ENCODE measurements at places on chromosomes 2 and 18.

- DNase-seq, result no peak
Observed at GRCh38 chr2:167706800-167707199, 540.6 kb downstream of the STK39 start.

DNA sequence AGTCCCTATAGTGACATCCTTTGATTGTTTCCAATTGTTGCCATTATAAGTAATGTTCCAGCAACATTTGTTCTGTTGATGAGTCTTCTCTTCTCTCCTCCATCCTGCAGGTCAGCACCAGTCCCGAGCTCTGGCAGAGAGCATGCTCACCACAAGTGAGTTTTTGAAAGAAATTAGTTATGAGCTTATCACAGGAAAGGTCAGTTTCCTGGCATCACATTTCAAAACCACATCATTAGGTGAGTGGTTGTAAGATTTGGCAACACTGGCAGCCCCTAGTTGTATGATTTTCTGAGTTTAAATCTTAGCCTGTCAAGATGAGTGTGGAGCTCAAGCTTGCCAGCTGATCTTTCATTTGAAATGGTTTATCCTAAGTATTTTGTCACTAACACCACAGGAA lies 149.6 kb downstream of the ESCO1 start:
- no peak for DNase-seq

DNA sequence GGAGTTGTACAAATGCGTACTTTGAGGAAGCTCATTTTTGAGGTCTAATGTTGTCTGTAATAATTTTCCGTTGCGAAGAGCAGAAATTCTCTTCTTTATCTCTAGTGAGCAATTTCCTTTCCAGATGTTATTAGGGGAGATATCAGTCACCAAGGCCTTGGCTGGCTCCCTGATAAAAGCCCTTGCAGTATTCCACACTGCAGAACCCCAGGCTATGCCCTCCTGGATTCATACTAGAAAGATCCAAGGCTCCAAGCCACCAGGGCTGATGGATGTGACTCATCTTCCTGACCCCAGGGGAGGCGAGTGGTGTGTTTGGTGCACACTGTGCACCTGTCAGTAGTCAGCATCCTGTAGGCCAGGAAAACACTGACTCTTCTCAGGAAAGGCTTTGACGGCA lies 34.7 kb downstream of the INO80C start:
- no peak for DNase-seq

DNA sequence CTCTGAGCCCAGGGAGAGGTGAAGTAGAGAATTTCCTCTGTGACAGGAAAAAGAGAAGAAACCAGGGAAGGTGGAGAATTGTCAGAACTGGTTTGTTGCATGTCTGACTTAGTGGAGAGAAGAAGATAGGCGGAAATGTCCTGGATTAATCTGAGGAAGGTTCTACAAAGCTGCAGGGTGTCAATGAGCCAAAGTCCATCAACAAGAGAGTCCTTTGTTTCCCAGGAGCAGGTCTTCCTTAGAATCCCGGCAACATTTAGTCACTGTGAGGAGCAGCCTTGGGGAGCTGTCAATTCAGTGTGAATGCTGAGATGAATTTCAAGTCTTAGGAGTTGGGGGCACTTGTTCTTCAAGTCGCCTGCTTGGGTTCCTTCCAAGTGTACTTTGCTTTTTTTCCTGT lies 88.4 kb upstream of the CELF4 start:
- DNase-seq, result no peak

DNA sequence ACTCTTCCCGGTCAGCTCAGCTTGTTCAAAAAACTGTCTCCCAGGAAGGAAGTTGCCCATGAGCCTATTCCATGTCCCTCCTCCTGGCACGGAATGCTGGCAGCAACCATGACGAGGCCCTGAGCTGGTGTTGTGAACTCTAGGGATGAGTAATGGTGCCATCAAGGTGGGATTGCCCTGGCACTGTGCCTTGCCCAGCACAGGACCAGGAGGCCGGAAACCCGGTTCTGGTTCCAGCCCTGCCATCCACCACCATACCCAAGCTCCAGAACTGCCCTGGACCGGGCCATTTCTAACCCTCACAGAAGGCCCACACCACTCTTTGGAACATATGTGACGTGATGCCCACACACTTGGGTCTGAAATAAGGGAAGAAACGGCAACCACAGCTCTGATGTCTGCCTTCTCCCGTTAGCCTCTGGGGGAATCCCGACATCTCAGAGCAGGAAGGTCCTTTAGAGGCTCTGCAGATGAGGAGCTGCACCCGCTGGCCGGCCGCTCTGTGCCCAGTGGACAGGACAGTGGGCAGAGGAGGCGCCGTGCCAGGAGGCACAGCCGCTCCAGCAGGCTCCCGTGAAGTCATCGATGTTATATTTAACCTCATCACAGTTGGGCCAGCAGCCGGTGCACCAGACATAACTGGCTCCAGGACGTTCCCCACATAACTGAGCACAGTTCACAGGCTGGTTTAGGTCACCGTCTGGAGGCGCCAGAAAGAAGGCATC lies 462.1 kb upstream of the ID2 start:
- DNase-seq, result no peak

- no peak for DNase-seq
Observed at GRCh38 chr2:171432206-171432968, 1.4 kb downstream of the METTL8 start.

DNA sequence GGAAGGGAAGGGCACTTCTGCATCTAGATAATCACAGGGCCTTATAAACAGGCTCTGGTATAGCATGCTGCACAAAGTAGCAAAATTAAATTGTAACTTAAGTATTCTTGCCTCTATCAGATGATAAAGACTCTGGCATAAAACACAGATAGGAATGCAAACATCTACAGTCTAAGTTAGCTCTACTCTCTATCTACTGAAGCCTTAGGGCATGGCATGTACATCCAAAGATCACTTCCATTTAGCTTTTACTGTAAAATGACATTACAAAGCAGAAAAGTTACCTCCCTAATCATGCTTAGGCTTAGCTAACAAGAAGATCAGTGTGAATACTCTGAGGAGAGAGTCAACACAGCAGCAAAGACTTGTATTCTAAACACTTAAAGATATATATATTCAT lies 90.7 kb downstream of the NOL10 start:
- DNase-seq, result no peak

- no peak for DNase-seq
Observed at GRCh38 chr2:187825108-187825507, 270.9 kb upstream of the TFPI start.

Data from anterior cingulate cortex (tissue), 58 donors.